Testis (tissue), 5 donors: ENCODE measurements at places on chromosomes 12 and 14. TPM values are rescaled to one million over a fixed set of nuclear protein-coding genes. Genes with fewer than 3 reads are reported as not detected.

The SYT1 gene
- total RNA-seq = 1.3 TPM

The FGF6 gene
- total RNA-seq = not detected

The ACTN1 gene
- total RNA-seq = 51.0 TPM

The FSCB gene
- total RNA-seq = 21.0 TPM

The RARG gene
- 12.5 TPM for total RNA-seq

The KLRC1 gene
- 1.9 TPM for total RNA-seq

The GYS2 gene
- total RNA-seq = not detected

The IGFBP6 gene
- total RNA-seq = 121 TPM

The NINJ2 gene
- total RNA-seq = 17.3 TPM

The CLEC14A gene
- total RNA-seq = 7.9 TPM

The RNU4-1 gene
- total RNA-seq = under 0.01 TPM

The STAC3 gene
- total RNA-seq = 12.0 TPM

The DTX1 gene
- total RNA-seq = 22.8 TPM

The KRT7 gene
- total RNA-seq = 6.9 TPM
